EH (cell line): ENCODE measurements at places on chromosomes 4 and X.

DNA sequence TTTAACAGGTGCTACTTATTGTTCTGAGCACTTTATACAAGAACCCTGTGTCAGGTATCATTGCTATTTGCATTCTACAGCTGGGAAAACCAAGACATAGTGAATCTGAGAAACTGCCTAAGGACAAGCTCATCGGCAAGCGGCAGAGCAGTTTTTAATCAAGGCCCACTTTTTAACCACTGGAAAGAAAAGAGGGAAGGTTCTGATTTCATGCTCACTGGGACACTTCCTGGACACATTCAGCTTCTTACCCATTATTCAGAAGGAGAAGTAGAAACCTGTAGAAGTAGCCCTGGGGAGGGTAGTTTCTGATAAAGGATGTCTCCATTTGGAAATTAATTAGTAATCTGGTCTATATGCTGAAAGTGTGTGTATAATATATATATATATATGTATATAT is 2.5 kb upstream of the LNX1 start:
- DNase-seq: no peak

- no peak for DNase-seq
Measured at GRCh38 chr4:174604198-174604597, 81.9 kb upstream of the HPGD start.

GRCh38 chr4:102678695-102679335 is 82.0 kb downstream of the MANBA start:
- DNase-seq: no peak

DNA sequence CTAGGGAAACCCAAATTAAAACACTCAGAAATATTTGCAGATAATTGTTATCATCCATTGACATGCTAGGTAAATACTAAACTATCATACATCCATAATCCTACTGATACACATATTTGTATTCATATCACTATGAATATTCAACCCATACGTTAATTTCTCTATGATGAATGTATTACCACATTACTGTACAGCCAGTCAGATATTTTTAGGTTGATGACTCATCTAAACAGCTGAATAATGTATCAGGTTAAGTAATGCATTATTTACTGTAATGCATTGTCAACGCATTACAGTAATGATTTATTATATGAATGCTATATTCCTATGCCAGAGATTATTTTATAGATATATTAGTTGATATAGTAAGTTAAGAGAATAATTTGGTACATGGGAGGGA is 37.1 kb downstream of the VEGFC start:
- DNase-seq: no peak

GRCh38 chr4:8319061-8319460 is 49.5 kb downstream of the HTRA3 start:
- no peak for DNase-seq

DNA sequence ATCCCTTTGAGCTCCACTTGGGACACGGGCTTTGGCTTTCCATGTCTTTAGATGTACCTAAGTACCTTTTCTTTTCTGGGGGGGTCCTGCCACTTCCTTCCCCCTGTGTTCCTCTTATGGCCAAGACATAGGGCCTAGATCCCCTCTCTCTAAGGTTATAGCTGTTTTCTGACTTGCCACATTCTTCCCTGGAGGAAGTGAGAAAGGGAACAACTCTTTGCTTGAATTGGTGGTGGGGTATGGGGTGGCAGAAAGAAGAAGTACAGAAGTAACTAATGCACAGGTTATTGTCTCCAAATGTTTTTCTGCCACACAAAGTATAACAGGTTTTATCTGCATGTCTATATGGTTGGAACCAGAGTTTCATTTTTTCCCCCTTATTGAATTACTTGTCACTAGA is 29.7 kb upstream of the DIPK2B start:
- DNase-seq: no peak

DNA sequence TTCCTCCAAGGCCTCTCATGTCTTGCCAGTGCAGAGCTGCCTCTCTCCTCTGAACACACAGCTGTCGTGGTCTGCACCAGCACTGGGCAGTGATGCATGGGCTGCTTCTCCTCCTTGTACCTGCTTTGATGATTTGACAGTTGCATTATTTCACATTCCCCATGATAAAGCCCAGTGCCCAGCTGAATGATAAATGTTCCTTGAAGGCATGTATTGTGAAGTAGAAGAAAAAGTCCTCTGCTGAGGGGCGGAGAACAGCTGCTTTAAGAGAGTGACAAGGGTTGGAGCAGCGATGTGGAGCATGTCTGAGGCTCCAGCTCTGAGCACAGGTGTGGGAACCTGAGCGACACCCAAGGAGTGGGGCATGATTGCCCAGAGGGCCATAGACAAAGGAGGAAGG is 21.1 kb upstream of the TRIM2 start:
- DNase-seq: no peak

- DNase-seq: peak; percentile 88
Measured at GRCh38 chr4:47531241-47531953, 46.3 kb downstream of the ATP10D start.

GRCh38 chrX:153509592-153509991 is 7.8 kb upstream of the ATP2B3 start:
- DNase-seq: no peak

GRCh38 chr4:10942156-10942555 is 257.6 kb upstream of the CLNK start:
- no peak for DNase-seq

- no peak for DNase-seq
Measured at GRCh38 chrX:97224148-97224547, 340.4 kb downstream of the RPA4 start.

GRCh38 chr4:53963781-53964180 is 100.6 kb downstream of the CHIC2 start:
- DNase-seq: no peak

DNA sequence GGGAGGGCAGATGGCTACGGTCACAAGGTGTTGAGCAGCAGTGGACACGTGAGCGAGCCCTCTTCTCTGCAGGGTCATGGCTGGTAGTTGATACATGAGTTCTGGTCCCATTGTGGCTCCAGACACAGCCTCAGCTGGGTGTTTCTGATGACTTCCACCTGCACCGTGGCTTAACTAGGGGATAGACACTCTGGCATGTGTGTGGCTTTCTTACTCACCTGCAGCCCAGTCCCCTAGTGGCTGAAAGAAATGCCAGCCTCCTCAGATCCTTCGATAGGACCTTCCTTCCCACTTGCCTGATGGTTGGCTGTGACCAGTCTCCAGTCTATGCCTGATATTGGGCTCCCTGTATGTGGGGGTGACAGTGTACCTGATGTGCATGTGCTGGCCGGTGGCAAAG is 5.0 kb downstream of the GPR78 start:
- no peak for DNase-seq

GRCh38 chrX:107429090-107429489 is 20.4 kb upstream of the FRMPD3 start:
- DNase-seq: peak; percentile 32

DNA sequence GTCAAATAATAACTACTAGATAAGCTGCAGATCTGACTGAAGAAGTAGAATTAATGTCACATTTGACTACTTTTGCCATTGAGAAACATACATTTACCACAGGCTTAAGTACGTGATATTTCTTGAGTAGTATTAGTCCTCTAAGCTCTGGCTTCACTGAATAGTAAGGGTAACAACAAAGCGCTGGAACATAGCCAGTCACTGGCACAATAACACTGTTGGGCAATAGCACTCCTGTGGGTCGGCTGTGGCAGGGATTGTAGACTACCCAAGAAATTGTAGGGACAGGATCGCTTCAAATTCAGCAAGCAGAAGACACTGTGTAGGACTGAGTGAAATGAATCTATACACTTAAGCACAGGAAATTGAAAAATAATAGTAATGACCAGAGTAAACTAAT is 27.1 kb upstream of the IL15 start:
- no peak for DNase-seq

GRCh38 chr4:181650033-181650825 is 593.0 kb upstream of the TENM3 start:
- no peak for DNase-seq

GRCh38 chr4:25844961-25845712 is 17.7 kb downstream of the SEL1L3 start:
- no peak for DNase-seq

GRCh38 chr4:112327965-112328733 is 31.0 kb downstream of the ALPK1 start:
- DNase-seq: peak; percentile 64

- no peak for DNase-seq
Measured at GRCh38 chr4:178165251-178165950, 723.2 kb upstream of the AGA start.

GRCh38 chr4:108398836-108399235 is 221.5 kb upstream of the RPL34 start:
- DNase-seq: no peak

- no peak for DNase-seq
Measured at GRCh38 chr4:184399512-184399908, 74.8 kb downstream of the IRF2 start.

DNA sequence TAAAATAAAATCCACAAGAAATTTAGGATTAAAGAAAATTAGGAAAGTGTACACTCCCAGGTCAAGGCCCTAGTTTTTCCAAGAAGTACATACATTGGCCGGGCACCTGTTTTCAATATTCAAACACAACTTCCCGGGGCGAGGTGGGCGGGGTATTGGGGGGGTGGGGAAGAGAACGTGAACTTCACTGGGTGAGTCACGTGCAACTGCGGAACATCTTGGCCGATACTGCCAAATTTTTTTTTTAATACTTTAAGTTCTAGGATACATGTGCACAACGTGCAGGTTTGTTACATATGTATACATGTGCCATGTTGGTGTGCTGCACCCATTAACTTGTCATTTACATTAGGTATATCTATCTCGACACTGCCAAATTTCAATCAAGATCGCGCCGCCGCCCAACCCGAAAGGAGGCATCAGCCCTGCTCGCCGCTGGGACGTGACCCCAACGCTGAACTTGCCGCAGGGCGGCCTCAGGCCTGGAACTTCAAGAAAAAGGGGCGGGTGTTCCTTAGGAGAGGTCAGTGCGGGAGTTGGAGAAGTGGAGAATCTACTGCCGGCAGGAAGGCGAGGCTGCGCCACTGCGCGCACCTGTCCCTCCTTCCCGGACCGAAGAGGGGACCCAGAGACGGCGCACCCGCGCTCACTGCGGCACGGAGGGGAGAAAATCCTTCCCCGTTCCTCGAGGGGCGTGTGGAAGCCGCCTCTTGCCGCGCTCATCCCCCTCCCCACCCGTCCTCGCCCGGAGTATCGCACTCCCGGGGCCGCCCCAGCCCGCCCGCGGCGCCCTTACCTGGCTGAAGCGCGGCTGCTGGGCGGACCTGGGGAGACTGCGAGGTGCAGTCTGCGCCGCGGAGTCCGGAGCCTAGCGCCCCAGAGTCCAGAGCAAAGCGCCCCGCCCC is at the start of gene TEC:
Gene TEC (minus strand): TSS at position 883 of the 905 bp plus-strand sequence. CDS start 41,224 bp downstream, outside the sequence.
- peak; percentile 47 for DNase-seq

- no peak for DNase-seq
Measured at GRCh38 chrX:8755116-8755515, 23.2 kb upstream of the ANOS1 start.

DNA sequence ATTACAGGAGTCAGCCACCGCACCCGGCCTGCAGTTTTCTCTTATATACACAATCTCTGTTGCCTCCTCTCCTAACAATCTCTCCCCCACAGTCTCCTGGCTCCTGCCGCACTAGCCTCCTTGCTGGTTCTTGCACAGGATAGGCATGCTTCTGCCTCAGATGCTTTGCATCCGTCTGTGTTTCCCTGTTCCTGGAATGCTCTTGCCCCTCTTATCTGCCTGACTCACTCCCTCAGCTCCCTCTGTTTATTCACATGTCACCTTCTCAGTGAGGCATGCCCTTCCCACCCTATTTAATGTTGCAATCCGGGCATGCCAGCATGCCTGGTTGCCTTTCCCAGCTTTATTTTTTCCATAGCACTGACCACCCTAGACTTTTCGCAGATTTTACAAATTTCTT is 161.9 kb downstream of the PHF8 start:
- DNase-seq: peak; percentile 32

DNA sequence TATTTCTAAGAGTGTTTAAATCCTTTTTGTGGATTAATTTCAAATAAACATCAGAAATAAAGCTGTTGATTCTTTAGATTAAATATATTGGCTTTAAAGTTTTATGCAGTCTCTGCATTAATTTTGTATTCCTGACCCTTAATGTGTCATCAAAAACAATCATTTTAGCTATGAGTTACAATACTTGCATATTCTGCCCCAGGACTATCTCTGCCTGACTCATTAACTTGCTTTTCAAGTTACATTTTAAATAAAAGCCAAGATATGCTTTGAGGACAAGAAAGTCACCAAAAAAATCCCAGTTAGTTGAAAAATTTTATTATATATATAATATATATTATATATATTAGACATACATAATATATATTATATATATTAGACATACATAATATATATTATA is 208.7 kb downstream of the ADGRL3 start:
- no peak for DNase-seq

GRCh38 chr4:5905714-5906113 is 12.8 kb upstream of the CRMP1 start:
- no peak for DNase-seq
